Glutamatergic neuron (in vitro differentiated cells): ENCODE measurements at places on chromosomes 5 and 9. TPM values are rescaled to one million over a fixed set of nuclear protein-coding genes. Genes with fewer than 3 reads are reported as not detected.

DNA sequence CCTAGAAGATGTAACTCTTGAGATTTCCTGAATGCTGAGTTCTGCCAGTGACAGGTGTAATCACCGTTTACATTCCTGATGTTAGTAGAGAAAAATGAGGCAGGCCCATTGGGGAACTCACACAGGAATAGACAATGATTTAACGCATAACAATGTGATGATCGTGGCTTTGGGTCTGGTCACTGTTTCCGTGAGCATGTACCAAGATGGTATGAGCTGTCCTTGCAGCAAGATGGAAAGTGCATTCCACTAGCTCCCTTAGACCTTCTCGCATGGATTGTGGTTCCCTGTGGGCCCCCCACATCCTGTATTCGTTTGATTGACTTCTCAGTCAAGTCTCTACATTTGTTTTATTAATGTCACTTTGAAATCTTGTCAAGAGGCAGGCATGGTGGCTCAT is 124.0 kb upstream of the DAP start:
- no peak for DNase-seq

GRCh38 chr9:16864649-16865434 is 5.6 kb downstream of the BNC2 start:
- DNase-seq, result no peak

- DNase-seq, result no peak
Measured at GRCh38 chr5:33476992-33477391, 36.2 kb downstream of the TARS1 start.

The HEXB gene
- total RNA-seq, result 13.5 TPM

The PKN3 gene
- total RNA-seq, result 4.3 TPM

The DOK3 gene
- total RNA-seq, result 29.2 TPM

The WHRN gene
- 3.2 TPM for total RNA-seq
